ENCODE measurements at places on chromosomes 4 and X.
A peak's percentile ranks its signal among the peaks of the same experiment; 100 is the strongest.

- DNase-seq: peak; percentile 88
Observed at GRCh38 chrX:16946361-16946964, at the start of gene REPS2. REPS2 (plus strand) TSS chrX:16946658; CDS start chrX:16946862, 204 bp downstream.

DNA sequence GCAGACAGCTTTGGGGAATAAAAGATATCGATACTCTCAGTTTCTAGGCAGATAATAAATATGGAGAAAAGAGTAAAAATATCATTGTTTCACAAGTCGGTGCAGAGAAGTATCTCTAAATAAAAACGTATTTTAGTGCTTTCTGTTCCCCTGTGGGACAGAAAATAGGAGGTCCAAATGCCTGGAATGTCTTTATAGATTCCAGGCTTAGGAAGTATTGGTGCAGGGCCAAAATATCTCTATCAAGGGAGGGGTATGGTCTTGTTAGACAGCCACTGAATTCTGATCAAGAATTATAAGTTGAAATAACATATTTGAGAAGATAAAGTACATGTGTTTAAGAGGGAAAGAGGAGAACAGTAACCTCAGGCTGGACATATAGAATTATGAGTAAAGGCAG lies 596.4 kb downstream of the PCDH18 start:
- no peak for DNase-seq

DNA sequence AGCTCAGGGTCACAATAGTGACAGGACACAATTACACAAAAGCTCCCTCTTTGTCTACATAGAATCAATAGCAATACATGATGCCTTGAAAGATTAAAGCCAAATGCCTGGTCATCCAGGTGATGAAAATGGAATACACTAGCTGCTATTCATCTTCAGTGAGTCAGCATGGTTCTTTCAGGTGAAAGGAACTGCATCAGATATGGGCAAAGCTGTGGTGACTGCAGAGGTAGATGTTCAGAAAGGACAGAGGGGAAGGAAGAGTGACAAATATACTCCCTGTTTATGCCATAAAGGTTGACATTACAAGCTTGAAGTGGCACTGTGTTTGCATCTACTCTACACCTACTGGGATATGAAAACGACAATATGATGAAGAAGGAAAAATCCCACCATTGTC lies 20.0 kb upstream of the FTHL17 start:
- DNase-seq: no peak

GRCh38 chrX:46279214-46279924 lies 265.9 kb downstream of the ZNF674 start:
- DNase-seq: no peak

GRCh38 chr4:52846502-52846901 lies 15.6 kb upstream of the RASL11B start:
- DNase-seq: no peak

DNA sequence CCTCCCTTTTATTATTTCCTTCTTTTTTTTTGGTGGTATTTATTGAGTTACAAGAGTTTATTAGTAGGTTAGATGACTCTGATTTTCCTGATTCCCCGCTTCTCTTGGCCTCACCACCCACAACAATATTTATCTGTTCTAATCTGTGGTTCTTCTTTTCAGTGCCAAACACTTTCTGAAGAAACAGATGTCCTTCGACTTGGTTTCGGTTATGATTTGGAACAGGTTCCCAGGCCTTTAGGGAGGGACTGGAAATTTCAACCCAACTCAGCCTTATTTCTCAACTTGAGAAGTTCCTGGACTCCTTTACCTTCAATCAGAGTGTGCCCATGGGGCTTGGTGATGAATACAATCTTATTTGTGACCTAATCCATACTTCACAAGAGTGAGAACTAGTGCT lies 108.1 kb downstream of the UCHL1 start:
- DNase-seq: no peak

DNA sequence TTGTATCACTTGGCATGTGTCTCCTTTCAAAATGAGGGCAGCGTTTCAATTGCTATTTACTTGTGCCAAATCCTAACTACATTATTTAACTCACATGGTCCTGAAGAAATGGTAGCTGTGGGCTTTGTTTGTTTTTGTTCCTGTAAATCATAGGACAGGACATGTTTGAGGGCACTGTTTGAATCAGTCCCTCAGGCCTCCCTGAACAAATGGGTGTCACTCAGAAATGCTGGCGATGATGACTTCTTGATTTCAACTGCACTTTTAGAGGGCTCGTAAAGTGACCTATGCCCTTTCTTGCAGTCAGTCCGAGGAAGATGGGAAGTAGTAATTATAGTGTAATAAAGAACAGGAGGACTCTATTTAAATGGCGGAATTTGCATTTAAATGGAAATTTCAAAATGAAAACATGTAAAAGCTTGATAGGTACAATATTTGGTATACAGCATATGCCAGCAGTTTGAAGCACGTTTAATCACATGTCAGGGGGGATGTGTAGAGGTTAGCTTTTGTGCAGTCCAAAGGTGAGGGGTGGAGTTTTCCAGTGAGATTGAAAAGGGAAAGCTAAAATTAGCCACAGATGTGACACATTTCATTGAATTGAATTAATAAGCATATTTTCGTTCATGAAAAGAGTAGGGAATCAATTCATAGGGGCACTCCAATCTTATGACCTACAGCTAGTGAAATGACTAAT lies 1958.7 kb upstream of the IGFBP7 start:
- DNase-seq: no peak

DNA sequence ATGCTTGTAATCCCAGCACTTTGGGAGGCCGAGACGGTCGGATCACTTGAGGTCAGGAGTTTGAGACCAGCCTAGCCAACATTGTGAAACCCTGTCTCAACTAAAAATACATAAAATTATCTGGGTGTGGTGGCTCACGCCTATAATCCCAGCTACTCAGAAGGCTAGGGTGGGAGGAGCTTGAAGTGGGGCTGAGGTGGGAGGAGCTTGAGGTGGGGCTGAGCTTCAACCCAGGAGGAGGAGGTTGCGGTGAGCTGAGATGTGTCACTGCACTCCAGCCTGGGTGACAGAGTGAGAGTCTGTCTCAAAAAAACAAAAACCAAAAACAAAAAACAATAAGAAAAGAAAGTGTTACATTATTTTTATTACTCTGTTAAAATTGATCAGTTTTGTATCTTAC lies 1164.4 kb upstream of the IGFBP7 start:
- DNase-seq: no peak

- no peak for DNase-seq
Observed at GRCh38 chrX:42754603-42755002, 23.4 kb downstream of the PPP1R2C start.

DNA sequence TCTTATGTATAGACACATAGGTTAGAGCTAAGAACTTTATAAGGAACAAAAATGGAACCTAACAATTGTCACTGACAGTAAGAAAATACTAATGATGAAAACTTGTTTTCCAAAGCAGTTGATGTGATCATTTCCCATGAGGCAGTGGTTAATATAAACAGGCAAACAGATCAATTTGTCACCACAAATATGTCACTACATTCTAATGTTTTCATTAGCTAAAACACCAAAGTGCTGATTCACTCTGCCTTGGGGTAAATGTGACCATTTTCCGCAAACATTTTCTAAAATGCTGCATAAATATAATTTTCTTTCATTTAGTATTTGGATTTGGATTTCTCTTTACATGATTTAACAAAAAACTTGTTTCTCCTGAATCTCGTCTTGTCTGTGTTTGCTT lies 408.9 kb upstream of the CTSO start:
- no peak for DNase-seq

- no peak for DNase-seq
Observed at GRCh38 chrX:39519566-39520301, 578.0 kb downstream of the BCOR start.

DNA sequence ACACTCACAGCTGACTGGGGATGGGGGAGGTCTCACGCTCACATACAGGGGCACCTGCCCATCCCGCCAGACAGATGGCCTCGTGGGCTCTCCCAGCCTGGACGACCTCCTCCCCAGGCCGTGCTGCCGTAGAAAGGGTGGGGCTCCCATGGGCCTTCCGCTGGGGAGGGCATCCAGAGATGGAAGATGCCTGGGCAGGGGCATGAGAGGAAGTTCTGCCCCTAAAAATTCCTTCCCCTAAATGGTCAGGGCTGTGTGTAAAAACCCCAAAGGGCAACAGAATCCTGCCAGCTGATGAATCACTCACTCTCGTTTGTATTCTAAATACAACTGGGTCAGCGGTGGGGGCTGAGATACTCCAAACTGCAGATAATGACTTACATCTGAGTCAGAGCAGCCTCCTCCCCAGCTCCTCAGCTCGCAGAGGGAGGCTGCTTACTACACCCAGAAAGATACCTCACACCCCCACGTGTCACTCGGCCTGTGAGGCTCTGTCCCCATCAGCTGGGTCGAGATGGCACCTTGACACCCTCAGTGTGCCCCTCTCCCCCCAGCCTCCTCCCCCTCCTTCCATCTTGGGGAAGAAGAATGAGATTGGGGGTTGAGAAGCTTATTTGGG lies 10.1 kb downstream of the WDR1 start:
- peak; percentile 83 for DNase-seq

DNA sequence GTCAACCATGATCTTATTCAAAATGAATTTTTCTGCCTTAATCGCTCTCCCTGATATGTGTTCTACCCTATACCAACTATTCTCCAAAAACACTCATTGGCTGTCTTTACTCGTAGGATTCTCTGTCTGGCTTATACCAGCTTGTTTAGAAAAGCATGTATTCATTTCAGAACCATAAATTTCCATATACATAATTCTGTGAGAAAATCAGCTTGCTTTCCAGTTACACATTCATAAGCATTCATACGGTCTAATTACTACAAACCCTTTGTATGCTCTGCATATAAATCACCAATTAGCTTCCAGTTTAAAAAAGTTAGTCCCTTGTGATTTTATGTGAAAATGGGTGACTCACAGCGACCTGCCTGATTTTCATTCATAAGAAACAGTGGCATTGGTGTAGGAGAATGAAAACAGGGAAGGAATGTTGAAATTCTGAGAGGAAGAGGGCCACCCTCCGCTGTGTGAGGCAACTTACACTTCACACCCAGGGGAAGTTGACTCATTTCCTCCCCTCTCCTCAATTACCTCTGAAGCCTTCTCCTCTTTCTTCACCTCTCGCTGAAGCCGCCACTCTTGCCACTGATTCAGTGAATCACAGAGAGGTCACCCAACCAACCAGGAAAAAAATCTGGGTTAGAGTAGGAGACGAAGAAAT lies 63.3 kb downstream of the MEPE start:
- no peak for DNase-seq

GRCh38 chrX:31252133-31252532 lies 180.3 kb upstream of the FTHL17 start:
- no peak for DNase-seq

GRCh38 chrX:48451708-48452107 lies 18.4 kb downstream of the SLC38A5 start:
- DNase-seq: no peak

DNA sequence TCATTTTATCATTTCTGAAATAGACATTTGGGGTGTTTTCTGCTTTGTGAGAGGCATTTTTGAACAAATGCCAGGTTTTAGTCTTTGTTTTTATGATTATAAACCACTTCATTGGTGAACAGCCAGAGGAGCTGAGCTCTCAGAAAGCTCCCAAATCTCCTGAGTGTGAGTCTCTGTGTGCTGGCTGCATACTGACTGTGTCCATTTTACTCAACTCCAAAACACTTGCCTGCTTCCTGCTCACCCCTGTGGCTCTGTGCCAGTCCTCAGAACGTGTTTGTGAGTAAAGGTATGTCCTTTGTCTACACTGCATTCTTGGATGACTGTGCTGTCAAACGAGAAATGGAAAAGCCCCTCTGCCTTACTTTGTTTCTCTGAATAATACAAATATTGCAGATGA lies 5.4 kb upstream of the LRAT start:
- no peak for DNase-seq

DNA sequence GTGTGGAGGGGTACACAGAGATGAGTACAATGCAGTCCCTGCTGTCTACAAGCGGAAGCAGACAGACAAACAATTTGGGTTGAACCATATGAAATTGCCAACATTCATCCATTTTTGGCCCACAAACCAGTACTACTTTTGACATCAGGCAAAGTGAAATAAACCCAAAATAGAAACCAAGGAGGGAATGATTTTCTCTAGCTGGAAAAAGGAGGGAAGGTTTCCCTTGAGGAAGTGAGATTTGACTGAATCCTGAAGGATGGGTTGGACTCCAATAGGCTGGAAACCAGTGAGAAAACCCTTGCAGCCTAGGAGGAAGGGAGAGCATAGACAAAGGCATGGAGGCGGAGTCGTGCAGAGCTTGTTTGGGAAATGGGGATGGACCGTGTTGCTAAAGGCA lies 63.5 kb upstream of the PJA1 start:
- no peak for DNase-seq

GRCh38 chrX:39157796-39158195 lies 356.5 kb downstream of the MID1IP1 start:
- DNase-seq: no peak

- DNase-seq: no peak
Observed at GRCh38 chrX:77347572-77347971, 99.6 kb upstream of the FGF16 start.

DNA sequence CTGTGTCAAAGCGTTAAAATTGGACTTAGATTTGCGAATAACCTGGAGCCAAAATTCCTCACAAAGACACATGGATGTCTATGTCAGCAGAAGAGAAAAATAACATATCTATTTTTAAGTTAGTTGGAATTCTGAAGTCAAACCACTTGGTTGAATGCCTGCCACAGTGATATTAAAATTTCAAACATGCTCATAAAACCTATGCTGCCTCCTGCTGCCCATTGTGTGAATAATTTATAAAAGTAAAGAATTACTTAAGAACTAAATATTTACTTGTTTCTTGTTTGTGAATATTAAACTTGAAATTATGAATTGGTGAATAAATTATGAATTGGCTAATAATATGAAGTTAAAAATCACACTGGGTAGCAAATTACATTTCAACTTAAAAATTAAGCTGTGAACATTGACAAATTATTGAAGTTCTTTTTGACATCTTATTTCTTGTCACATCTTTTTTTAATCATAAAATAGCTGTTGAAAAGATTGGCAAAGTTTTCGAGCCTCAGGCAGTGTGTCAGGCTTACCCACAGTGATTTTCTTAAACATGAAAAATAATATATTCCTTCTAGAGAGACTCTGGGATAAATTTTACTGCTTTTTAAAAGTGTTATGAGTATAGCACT lies 35.4 kb downstream of the FABP2 start:
- DNase-seq: peak; percentile 54

GRCh38 chrX:23269923-23270322 lies 64.7 kb upstream of the PTCHD1 start:
- no peak for DNase-seq

- no peak for DNase-seq
Observed at GRCh38 chrX:153456161-153456560, 10.3 kb upstream of the TREX2 start.

GRCh38 chr4:81509191-81509590 lies 37.5 kb upstream of the RASGEF1B start:
- no peak for DNase-seq

GRCh38 chr4:44160776-44161367 lies 287.7 kb downstream of the KCTD8 start:
- no peak for DNase-seq

GRCh38 chr4:127370604-127371003 lies 262.2 kb upstream of the INTU start:
- no peak for DNase-seq

DNA sequence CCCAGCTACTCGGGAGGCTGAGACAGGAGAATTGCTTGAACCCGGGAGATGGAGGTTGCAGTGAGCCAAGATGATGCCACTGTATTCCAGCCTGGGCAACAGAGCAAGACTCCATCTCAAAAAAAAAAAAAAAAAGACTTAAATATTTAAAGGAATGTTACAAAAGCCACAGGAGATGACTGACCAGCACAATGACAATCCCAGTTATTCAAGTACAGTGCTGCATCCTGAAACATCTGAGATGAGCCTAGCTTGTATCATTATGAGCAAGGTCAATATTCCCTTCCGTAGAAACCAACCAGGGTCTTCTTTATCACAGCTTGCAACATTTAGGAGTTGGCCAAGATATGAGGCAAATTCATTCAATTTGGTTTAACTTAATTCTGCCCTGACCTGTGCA lies 38.6 kb downstream of the LNX1 start:
- no peak for DNase-seq
